Activated CD4-positive, alpha-beta T cell treated with anti-CD3 and anti-CD28 coated beads for 1 hour (primary cell): ENCODE measurements at places on chromosomes 5 and 9.

- no peak for DNase-seq
These were observed 9.3 kb downstream of the CSF1R start for GRCh38 chr5:150077060-150077459.

- DNase-seq, result no peak
These were observed 1.0 kb upstream of the SAP30L start for GRCh38 chr5:154444556-154445421.

- no peak for DNase-seq
These were observed 287.4 kb downstream of the ARHGAP26 start for GRCh38 chr5:143057580-143057999.

DNA sequence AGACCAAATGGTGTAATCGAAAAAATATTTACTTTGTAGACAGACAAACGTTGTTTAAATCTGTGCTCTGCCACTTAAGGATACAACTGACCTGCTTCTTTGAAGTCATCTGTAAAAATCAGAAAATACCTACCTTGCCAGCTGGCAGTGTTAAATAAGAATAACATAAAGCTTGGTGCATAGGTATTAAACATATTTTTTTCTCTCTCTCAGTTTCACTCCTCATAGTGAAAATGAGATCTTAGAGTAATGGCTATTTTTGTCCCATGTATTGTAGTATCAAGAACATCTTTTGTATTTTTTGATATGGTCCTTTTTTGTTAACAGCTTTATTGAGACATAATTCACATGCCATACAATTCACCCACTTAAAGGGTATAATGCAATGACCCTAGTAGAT is 17.9 kb upstream of the RANBP17 start:
- no peak for DNase-seq

DNA sequence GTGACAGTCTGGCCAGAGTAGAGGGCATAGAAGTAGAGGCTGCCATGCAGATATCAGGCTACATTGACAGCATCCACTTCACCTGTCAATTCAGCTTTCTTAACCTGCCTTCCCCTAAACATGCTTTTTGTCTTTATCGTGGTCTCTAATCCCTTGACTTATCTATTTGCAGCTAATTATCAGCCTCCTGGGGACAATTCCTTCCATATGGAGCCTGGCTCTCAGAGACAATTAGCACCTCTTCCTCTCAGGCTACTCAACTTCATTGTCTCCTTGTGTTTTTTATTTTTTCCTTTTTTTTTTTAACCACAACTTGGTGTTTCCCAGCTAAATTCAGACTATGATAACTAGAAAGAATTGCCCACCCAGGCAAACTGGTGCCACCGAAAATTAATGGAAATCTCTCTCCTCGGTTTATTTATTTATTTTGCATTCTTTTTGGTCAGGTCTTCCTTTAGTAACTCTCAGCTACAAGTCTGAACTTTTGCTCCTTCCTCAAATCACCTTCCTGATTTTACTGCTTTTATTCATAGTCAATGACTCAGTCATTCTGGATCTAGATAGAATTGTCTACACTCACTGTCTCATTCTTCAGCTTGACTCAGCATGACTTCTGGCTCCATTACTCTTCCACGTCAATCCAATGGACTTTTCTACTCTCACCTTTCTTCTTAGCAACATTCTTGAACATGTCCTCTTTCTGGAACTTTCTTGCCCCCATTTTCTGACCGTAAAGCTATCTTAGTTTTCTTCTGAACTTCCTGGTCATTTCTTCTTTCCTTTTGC is 63.0 kb upstream of the BASP1 start:
- DNase-seq, result no peak

DNA sequence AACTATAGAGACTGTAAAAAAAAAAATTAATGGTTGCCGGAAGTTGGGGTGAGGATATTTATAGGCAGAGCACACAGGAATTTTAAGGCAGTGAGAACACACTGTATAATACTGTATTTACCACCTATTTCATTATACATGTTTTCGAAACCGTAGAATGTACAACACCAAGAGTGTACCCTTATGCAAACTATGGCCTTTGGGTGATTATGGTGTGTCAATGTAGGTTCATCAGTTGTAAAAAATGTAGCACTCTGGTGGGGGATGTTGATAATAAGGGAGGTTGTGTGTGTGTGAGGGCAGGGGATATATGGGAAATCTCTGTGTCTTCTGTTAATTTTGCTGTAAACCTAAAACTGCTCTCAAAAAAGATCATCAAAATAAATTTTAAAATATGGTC is 791.7 kb upstream of the CDH10 start:
- no peak for DNase-seq

GRCh38 chr9:2199999-2200796 is 185.1 kb downstream of the SMARCA2 start:
- DNase-seq, result no peak

GRCh38 chr9:97856857-97857605 is 4.0 kb downstream of the FOXE1 start:
- DNase-seq, result no peak

DNA sequence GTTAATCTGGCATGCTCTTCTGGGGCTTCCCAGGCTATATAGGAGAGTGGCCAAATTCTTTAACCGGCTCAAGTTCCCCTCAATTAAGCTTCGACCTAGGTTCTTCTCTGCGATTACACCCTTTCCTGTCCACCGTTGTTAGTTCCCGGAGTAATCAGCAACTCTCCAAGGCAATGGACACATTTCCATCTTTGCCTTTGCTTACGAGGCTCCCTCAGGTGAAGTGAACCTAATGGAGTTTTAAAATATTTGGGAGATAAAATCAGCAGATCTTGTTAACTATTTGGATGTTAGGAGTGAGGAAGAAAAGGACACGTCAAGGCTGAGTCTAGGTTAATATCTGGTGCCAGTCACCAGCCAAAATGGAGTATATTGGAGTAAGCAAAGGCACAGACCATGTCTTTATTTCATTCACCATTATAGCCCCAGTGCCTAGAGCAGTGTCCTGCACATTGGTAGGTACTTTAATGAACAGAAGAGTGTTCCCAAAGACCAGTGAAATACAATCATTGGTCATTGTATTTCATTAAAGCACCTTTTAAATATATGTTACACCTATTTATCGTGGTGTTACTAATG is 515 bp downstream of the UTP15 start:
- DNase-seq, result no peak

GRCh38 chr9:37596504-37596903 is 4.1 kb upstream of the TOMM5 start:
- DNase-seq, result no peak

DNA sequence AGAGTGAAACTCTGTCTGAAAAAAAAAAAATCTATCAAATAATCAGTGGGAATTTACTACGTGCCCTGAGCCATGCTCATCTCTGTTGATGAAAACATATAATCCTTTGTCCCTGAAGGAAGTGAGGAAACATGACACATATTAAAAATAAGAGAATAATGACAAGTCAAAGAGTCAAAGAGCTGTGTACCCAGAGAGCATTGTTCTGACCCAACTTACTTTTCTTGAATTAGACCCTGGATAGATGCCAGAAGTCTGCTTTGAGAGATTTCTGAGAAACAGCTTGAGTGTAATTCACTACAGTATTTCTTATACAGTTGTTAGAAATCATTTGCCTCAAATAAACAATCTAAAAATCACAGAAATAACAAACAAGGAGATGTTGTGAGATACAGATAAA is 490.0 kb upstream of the PIK3R1 start:
- DNase-seq, result no peak

DNA sequence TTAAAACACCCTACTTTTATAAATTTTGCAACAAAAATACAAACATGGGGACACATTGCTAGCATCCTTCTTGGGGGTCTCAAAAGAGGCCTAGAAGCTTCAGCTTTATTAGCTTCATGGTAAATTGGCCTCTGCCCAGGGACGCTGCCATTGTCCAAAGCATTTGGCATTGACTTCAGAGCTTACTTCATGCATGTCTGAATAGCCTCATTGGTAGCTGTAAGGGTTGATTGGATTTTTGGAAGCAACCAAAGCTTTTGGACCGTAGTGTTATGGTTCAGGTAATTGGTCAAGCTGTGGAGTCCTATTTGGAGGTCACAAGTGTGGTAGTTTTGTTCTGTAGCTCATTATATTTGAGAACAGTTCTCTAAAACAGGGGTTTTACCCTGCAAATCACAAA is 411.7 kb upstream of the SLC24A2 start:
- no peak for DNase-seq

GRCh38 chr5:179414459-179415261 is 69.4 kb upstream of the ADAMTS2 start:
- DNase-seq, result no peak

DNA sequence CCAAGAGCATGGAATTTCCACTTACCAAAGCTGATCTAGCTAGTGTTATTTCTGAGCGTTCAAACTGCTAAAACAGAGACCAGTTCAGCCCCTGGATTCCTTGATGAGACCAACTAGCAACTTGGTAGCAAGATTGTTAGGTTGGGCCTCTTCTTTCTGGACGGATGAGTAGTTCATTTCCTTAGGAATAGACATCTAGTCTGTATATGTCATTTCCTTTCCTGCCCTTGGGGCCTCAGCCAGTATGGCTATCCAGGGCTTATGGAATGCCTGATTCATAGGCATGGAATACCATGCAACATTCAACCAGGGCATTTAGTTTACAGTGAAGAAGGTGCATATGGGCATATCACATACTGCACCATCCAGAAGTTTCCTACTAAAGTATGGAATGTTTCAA is 14.5 kb upstream of the LPAR1 start:
- no peak for DNase-seq

GRCh38 chr5:33184367-33184766 is 256.4 kb upstream of the TARS1 start:
- no peak for DNase-seq

DNA sequence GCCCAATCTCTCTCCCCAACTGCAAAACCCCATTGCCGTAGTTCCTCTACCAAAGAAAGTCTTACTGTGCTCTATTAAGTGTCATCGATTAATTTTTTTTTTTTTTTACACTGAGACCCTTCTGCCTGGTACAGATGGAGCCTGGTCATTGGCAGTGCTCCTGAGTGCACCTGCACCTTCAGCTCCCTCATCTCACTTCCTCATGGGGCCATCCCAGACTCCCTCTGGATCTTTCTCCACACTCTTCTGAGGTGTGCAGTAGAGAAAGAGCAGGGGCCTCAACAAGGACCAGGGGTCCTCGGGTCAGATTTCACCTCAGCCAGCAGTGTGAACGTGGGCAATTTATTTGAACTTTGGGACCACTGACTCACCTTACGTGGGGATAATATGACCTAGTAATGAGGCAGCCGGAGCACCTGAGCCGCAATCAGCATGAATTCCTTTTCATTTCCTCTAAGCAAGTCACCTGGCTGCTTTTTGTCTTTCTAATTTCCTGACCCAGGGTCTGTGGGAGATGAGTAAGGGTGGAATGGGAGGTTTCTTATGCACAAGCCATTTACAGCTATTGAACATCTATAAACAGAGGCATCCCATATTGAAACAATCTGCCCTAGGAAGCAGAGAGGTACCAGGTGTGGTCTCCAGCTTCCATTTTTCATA is 22.3 kb upstream of the GABRP start:
- no peak for DNase-seq

DNA sequence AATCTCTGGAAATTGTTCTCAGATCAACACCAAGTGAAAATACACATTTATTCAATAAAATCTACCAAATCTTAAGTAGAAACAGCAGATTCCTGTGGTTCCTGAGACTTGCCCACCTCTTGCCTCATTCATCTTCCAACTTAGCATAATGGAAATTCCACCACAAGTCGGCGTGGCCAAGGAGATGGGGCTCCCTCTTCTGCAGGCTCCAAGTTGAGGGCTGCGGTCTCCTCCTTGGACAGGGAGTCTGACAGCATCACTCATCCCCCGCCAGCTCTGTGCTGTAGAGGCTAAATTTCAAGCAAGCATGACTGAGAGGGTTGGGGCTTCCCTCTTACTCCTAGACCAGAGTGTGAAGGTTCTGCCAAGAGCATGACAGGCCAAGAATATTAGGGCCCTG is 273.7 kb downstream of the DIRAS2 start:
- DNase-seq, result no peak

GRCh38 chr9:121831869-121832268 is 180.4 kb downstream of the DAB2IP start:
- no peak for DNase-seq

DNA sequence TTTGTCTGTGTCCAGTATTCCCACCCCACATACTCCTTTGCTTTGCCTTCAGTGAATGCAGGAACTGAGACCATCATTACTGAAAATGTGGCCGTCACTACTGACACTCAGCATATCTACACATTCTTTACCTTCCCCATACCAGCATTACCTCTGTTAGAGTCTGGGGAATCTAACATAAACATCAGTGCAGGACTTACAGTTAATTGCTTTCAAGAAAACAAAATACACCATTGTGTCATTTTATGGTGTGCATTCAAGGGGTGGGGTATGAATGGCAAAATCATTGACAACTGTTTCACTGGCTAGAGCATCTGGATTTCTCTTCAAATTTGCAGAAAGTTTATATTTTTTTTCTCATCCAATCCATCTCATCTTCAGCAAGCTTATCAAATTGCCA is 731.4 kb upstream of the RIOK2 start:
- no peak for DNase-seq

DNA sequence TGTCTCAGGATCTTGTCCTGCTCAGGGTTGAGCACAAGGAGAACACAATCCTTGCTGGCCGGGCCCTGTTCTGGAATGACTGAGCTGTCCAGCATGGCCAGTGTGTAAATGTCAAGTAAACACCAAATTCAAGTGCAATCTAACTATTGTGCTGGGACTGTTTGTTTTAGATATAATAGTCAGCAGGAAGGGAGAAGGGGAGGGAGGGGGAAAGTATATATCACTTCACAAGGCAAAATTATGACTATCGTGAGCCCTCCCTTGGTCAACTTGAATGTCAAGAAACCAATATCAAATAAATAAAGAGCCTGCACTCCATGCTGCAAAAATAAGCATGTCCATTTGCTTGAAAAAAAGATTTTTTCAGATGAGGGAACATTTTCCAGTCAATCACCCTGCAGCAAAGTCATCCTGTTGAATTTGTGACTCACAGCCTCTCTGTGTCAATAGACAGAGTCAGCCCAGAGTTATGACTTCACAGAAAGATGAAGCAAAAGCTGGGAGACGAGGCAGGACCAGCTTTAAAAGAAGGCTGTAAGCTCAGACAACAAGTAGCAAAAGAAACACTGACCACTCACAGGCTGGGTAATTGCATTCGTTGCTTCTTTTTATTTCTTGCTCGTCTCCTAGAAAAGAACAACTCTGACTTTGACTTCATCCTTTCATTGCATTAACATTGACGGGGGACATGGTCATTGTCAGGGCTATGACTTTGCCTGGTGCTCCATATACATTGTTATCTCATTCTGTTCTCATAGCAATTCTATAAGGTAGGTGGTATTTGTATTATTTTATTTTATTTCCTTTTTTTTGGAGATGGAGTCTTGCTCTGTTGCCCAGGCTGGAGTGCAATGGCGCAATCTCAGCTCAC is 15.3 kb upstream of the KLF4 start:
- no peak for DNase-seq

GRCh38 chr9:2802494-2802921 is 41.4 kb downstream of the PUM3 start:
- no peak for DNase-seq

DNA sequence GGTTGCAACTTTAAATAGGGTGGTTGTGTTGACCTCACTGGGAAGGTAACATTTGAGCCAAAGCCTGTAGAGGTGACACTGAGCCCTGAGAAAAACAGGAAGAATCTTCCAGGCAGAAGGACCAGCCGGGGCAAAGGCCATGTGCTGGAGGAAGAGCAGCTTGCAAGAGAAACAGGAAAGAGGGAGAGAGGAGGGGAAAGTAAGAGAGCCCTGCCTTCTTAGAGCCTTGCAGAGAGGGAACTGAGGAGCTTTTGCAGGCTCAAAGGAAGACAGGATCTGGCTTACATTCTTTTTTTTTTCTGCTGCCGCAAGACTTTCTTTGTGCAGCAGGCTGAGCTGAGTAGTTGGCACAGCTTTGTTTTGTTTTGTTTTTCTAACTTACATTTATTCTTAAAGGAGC is 17.4 kb downstream of the C9orf153 start:
- DNase-seq, result no peak
